ENCODE measurements at places on chromosomes 2 and 18. TPM values are rescaled to one million over a fixed set of nuclear protein-coding genes. Genes with fewer than 3 reads are reported as not detected.

GRCh38 chr2:133523406-133523805, 44.9 kb downstream of the NCKAP5 start:
- no peak for DNase-seq

DNA sequence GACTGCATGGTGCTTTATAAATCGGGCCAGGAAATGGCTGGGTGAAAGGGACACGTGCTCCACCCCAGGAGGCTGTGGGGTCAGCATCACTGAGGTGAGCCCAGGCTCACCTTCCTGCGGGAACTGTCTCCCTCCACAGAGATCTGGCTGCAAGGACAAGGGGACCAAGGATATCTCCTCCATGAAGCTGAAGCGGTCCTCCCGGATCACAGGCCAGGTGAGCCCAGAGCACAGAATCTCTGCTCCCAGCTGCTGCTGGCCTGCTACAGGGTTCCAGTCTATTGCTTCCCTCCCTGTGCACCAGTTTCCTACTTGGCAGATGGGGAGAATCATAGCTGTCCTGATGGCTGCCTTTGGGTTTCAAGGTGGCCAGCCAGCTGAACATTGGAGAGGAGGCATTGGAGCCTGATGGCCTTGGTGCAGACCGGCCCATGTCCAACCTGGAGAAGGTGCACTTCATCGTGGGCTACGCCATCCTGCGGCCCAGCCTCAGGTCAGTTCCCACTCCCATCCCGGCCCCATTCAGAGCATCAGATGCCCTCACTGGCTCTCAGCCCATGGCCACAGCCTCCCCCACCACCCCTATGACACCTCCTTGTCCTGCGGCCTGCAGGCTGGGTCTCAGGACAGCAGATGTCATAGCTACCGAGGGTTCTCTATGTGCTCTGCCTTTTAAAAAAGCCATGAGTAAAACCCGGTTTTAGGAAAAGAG, 33.7 kb upstream of the GPR17 start:
- no peak for DNase-seq

DNA sequence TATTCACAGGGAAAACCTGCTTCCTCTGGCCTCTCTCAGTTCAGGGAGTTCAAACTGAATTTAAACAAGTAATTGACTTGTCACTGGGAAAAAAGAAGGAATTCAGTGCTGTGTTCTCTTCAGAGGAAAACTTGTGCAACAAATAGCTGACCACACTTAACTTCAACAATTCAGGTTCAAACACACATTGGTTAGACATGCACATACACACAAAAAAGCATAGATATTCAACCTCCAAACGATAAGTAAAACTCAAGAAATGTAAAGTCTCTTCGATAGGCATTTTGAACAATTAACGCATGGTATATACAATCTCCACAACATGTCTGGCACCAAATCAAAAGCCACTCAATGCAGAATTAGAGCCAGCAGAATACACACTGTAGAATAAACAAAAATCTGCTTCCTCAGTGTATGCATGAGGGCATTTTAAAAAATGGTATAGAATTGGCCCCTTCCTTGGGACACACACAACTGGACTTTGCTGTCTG, 269.0 kb downstream of the TCF4 start:
- peak; percentile 64 for DNase-seq

DNA sequence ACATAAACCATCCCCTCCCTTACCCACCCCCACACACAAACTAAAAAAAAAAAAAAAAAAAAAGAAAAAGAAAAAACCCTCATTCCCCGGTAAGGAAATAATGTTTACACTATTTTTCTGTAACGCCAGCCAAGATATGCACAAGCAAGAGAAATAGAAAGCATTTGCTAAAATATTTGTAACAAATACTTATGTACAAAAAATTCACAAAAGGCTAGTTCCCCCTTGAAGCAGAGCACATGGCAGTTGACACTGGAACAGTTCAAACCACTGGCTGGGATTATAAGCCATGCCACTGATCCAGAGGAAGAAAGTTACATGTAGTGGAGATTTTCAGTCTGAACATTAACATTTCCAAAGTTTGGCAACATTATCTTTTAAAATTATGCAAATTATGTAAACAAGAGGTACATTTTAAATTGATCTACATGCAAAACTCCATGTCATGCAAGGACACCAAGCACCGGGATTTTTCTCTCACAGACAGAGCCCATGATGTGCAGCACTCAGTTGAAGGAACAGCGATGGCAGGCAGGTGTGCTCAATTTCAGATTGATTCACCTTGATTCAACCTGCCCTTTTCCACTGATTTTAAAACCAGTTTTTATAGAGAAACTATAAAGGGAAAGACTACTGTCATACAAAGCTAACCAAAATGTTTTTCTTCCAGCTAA, 21.4 kb downstream of the PNO1 start:
- no peak for DNase-seq

DNA sequence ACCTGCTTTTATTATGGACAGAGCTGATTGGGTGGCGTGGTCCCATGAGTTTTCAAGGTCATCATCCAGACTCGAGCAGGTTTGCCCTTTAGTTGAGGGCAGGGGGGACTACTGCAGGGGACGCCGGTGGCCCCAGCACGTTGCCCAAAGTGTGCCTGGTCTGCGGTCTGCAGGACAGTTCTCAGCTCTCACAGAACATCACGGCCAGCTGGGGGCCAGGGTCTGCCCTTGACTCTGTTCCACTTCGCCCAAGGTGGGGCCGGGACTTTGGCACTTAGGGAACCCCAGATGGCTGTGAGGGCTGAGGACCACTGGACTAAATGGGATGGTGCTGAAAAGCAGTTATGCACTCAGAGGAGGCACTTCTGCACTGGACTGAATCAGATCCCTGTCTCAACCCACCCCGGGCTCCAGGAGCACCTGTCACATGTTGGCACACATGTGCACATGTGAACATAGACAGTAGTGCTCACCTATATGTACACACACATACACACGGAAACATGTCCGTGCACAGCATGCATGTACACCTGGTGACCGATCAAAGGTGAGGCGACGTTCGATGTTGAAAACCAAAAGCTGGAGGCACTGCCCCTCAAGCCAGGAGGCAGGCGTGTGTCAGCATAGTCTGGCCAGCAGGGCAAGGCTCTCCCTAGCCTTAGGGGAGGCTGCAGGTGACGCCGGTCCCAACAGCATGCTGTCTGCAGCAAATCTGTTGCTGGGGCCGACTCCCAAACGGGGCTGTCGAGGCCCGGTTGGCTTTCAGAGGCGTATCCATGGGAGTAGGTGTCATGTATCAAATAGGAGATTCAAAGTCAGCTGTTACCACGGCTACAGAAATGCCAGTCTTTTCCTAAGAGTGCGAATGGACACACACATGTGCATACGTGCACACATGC, 10.2 kb downstream of the ANO7 start:
- no peak for DNase-seq

DNA sequence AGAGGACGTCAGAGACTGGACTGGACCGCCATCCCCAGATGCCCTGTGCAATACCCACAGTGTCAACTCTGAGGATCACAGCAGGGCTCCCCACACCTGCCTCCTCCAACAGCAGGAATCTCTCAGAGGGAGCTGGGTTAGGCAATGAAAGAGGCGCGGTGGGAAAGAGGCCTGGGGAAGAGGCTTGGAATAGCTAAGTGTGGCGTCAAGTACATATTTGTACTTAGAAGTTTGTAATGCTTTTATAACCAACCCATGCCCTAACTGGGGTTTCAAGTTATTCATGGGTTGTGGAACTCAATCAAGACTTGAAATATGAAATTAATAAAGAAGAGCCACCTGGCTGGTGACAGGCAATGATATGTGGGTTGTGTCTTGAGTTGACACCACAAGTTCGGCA, 28.7 kb downstream of the CYP26B1 start:
- DNase-seq, result no peak

REEP1 gene
- 84.7 TPM for polyA plus RNA-seq

PSTPIP2 gene
- polyA plus RNA-seq, result 2.1 TPM

TSGA10 gene
- polyA plus RNA-seq, result 2.4 TPM

Measured in muscle of arm (tissue), 14 donors.